ENCODE measurements at places on chromosomes 11 and 22. TPM values are rescaled to one million over a fixed set of nuclear protein-coding genes. Genes with fewer than 3 reads are reported as not detected.

PLAAT4 gene
- polyA plus RNA-seq = 3.5 TPM

HBB gene
- polyA plus RNA-seq = not detected

CDC42EP2 gene
- polyA plus RNA-seq = 21.8 TPM

DNA sequence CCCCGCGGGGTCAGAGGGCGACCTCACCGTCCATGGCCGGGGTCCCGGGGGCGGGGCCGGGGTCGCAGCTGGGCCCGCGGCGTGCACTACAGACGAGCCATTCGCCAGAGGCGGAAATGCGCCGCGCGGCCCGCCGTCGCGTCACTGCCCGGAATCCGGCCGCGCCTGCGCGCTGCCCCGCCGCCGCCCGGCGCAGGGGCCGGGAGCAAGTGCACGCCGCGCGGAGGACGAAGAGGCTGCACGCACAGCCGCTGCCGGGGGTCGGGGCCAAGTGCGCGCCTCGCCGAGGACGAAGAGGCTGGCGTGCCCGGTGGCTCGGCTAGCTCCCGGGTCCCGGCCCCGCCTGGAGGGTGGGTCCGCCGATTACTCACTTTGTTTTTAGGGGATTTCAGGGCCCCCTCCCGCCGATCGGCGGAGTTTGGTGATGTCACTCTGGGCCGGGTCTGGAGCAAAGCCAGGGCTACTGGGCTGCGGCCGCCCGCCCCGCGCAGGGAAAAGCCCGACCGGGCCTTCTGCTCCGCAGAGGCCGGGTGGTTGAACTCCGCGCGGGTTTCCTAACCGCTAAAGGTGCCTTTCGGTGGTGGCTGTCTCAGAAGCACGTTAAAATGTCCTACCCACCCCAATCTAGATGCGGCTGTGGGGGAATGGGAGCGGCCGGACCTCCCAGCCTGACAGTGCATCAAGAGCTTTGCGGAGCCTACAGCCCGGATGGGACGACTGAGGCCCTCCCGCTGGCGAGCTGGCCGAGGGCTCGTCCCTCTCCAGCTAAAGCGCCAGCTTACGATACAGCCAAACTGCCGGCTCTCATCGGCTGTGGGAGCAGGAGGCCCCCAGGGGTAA, at the start of gene RELA:
Gene RELA, minus strand, starts transcription at position 118 of the 840 bp plus-strand sequence. Its CDS starts 84 bp downstream, at position 34.
- peak; percentile 95 for DNase-seq

GRCh38 chr22:47591709-47592108, 829.3 kb downstream of the TBC1D22A start:
- DNase-seq = no peak
